ENCODE measurements at places on chromosomes 6 and 20.

GRCh38 chr6:34053721-34054120 lies 92.2 kb downstream of the GRM4 start:
- no peak for DNase-seq

- DNase-seq, result no peak
These were observed 15.8 kb upstream of the GABRR2 start for GRCh38 chr6:89330910-89331309.

GRCh38 chr6:152634773-152635172 lies 2.4 kb downstream of the SYNE1 start:
- DNase-seq, result no peak

DNA sequence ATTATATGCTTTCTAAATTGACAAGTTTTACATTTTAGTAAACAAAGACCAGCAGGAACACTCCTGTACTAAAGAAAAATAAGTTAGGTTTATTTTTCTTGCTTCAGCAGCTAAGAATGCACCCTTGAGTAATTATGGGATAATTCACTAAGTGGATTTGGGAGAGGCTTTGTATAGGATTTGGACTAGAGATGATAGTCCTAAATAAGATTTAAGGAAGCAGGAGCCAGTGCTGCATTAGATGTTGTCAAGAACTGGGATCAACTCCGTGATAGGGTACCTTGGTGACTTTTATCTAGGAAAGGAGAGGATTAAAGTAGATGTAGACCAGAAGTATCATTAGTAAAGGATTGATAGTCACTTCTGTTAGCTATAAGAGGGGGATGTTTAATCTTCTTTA lies 4.1 kb upstream of the C6orf141 start:
- no peak for DNase-seq

GRCh38 chr20:13898012-13898612 lies 92.3 kb downstream of the SEL1L2 start:
- DNase-seq, result no peak

- DNase-seq, result no peak
These were observed 1.1 kb upstream of the PHACTR1 start for GRCh38 chr6:12715437-12715836.

- no peak for DNase-seq
These were observed 68.4 kb downstream of the DST start for GRCh38 chr6:56574292-56574691.

- no peak for DNase-seq
These were observed 4.8 kb downstream of the BMP7 start for GRCh38 chr20:57261457-57262251.

DNA sequence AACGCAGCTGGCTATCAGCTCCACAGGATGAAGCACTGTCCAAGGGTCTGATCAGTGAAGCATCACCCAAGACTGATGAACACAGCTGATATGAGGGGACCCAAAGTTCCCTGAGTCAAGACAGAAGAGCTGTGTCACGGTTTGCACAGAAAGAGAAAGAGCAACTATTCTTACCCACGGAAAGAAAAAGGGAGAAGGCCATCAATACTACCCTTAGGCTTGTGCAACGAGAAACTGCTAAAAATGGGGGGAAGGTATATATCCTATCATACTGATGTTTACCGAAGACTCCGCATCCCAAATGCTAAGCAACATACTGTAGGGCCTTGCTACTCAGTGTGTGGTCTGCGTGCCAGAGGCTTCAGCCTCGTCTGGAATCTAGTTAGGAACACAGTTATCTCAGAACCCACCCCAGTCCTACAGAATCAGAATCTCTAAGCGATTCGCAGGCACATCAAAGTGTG lies 665 bp downstream of the FASTKD5 start:
- DNase-seq, result no peak

DNA sequence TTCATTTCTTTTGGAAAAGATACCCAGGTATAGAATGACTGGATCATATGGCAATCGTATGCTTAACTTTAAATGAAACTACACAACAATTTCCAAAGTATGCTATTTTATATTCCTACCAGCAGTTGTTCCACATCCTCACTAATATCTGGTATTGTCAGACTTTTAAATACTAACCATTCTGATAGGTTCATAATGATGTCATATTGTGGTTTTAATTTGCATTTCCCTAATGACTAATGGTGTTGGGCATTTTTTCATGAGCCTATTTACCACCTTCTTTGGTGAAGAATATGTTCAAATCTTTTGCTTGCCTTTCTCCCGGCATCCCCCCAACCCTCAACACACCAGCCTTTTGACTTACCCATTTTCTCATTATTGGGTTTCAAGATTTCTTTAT lies 96.2 kb upstream of the HMGN3 start:
- no peak for DNase-seq

GRCh38 chr20:3716195-3716834 lies 3.9 kb upstream of the SIGLEC1 start:
- no peak for DNase-seq

- DNase-seq, result no peak
These were observed 473.6 kb downstream of the EPHA7 start for GRCh38 chr6:92945799-92946198.

DNA sequence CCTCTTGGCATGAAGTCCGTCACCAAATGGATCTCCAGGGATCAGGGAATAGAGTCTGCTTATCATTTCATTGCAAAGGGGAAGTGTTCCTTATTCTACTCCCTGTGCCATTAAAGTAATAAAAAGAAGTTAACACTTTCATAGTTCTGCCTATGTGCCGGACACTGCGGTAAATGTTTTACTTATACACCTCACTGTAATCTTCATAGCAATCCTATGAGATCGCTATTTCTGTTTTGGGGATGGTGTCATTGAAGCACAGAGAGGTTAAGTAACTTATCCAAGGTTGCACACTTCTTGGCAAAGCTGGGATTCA lies 177.7 kb downstream of the TSHZ2 start:
- no peak for DNase-seq

- no peak for DNase-seq
These were observed 51.7 kb downstream of the CHMP4B start for GRCh38 chr20:33862709-33863403.

GRCh38 chr6:2259002-2259494 lies 13.6 kb upstream of the GMDS start:
- DNase-seq, result no peak

GRCh38 chr6:73081955-73082354 lies 143.3 kb downstream of the KHDC1L start:
- DNase-seq, result no peak

GRCh38 chr6:51352506-51353029 lies 533.9 kb downstream of the TFAP2B start:
- DNase-seq, result no peak

DNA sequence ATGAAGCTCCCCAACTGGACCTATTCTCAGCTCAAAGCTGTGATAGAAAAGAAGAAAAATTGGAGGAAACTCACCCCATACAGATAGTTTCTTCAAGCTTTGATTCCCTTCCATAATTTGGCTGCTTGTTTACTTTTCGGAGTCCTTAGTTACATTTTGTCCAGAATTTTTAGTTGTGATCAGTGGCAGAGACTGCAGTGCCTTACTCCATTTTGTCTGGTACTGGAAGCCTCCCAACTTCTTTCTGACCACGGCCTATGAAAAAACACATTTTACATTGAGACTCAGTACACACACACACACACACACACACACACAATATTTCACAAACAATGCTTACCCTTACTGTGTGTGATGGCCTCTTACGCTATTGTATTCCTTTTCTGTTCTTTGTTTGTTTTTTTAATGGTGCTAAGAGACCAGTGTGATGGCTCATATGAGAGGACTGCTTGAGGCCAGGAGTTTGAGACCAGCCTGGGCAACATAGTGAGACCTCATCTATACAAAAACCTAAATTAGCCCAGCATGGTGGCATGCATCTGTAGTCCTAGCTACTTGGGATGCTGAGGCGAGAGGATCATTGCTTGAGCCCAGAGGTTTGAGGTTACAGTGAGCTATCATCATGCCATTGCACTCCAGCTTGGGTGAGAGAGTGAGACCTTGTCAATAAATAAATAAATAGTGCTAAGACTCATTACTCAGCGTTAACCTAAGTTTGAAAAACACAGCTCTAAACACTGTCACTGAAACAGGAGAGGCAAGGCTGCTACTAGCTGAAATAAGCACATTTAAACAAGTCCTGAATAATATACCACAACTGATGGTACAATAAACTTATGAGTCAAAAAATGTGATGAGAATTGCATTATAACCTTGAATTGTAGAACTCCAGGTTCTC lies 13.8 kb upstream of the RNF8 start:
- DNase-seq, result no peak

DNA sequence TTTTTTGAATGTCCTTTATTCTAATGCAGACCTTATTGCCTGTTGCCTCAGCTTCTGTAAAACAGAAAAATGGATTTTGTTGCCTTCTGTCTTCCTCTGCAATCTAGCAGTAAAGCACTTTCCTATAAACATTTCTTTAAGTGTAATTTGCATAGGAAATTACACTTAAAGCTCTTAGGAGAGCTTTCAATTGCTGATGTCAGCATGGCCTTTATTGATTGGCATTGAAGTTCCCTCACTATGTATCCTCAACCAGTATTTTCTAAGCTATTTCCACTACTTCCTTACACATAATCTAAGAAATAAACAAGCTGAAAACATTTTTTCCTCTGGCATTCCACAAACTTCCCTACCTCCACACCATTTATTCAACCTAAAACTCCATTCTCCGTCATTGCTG lies 22.3 kb downstream of the ADGRG6 start:
- no peak for DNase-seq

DNA sequence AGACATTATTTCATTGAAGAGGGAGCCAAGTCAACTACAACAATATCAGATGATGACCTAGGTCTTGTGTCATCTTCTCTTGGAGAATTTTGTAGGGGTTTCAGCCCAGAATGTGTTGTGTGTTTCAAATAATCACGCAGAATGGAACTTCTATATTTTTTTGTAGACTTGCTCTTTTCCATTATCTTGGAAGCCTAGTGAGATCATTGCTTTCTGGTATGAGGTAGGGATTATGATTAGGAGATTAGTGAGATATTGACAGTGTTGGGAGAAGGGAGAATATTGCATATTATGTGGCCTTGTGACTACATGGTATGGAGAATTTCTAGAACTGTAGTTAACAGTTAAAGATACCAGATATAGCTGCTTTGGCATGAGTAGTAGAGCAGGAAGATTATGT lies 423.6 kb upstream of the PLCB4 start:
- no peak for DNase-seq

DNA sequence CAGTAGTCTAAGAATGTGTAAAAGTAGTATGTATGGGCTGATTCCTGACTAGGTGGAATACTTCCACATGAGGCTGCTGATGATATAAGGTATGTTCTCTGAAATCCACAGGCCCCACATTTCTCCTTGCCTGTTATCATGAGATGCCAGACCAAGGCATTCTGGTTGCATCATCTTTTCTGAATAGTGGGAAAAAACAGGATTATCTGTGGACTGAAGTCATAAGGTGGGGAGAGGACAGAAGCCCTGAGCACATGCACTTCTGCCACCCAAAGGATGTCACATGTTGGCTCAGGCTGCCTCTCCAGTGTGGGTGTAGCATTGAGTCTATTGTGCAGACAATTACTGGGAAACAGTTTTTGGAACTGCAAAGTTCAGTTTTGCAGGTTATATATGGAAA lies 184.5 kb upstream of the RAB32 start:
- no peak for DNase-seq

DNA sequence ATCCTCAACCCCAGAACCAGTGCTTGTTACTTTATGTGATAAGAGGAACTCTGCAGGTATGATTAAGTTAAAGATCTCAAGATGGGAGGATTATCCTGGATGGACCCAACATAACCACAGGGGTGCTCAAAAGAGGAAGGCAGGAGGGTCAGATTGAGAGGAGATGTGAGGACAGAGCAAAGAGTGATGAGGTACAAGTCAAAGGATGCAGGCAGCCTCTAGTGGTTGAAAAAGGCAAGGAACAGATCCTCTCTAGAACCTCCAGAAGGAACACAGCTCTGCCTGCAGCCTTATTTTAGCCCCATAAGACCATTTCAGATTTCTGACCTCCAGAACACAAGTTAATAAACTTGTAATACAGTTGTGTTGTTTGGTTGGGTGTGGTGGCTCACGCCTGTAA lies 41.2 kb downstream of the PDSS2 start:
- DNase-seq, result no peak

GRCh38 chr6:127855542-127856159 lies 45.2 kb downstream of the THEMIS start:
- DNase-seq, result no peak

GRCh38 chr20:16699293-16699692 lies 30.5 kb upstream of the SNRPB2 start:
- no peak for DNase-seq

GRCh38 chr6:83431545-83432155 lies 799 bp upstream of the ME1 start:
- no peak for DNase-seq

- DNase-seq, result no peak
These were observed 2.3 kb downstream of the TRAPPC3L start for GRCh38 chr6:116543149-116543548.

- no peak for DNase-seq
These were observed 18.6 kb downstream of the KCNK17 start for GRCh38 chr6:39295611-39296011.

GRCh38 chr20:7302250-7302649 lies 534.8 kb downstream of the BMP2 start:
- no peak for DNase-seq

- DNase-seq, result no peak
These were observed 31.9 kb upstream of the ANKEF1 start for GRCh38 chr20:10002866-10003265.

DNA sequence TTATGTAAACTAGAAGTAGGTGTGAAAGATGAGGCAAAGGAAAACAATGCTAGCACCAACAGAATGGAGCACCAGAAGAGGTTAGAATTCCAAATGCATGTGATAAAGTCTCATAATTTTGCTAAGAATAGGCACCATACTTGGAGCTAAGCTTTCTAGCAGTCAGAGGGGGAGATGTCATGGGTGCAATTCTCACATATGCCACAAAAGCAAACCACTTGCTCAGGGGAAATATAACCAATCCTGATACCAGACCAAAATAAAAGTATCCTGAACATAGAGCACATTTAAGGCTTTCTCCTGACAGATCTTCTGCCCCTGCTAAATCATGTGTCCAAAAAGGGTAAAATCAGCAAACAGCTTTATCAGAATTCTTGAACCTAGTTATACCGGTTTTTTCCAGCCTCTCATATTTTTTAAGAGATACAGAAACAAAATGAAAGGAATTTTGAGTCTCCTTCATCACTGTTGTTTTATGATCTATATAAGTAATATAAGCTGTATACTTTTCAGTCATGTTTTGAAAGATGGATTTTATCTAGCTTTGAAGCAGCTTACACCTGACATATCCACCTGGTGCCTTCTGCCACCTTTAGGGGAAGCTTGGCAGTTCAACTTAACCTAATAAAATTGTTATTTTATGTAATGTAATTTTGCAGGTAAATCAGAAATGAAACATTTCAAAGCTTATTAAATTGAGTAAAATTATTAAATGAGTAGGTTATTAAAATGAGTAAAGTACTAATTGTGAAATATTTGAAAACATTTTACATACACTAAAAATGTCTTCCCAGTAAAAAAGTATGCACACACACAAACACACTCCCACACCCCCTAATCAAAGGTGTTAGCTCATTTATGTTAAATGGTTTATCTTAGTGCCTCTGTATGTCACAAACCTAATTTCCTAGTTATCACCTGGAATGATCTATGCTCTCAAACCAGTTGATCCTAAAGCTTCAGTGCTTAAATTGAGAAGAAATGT lies 2.8 kb downstream of the SPO11 start:
- no peak for DNase-seq
